ENCODE measurements at places on chromosomes 3 and 15.

GRCh38 chr3:105826778-105827634 lies 41.8 kb downstream of the CBLB start:
- H3K27me3 ChIP-seq, result no peaks in the 10 kb centered on the region
- no peaks in the 10 kb centered on the region for H3K36me3 ChIP-seq
- no peak overlapping the region for H3K4me3 ChIP-seq

GRCh38 chr15:86489981-86490380 lies 410.3 kb downstream of the AGBL1 start:
- H3K27ac ChIP-seq, result no peak overlapping the region
- H3K4me1 ChIP-seq, result no peaks in the 10 kb centered on the region
- DNase-seq, result no peak

DNA sequence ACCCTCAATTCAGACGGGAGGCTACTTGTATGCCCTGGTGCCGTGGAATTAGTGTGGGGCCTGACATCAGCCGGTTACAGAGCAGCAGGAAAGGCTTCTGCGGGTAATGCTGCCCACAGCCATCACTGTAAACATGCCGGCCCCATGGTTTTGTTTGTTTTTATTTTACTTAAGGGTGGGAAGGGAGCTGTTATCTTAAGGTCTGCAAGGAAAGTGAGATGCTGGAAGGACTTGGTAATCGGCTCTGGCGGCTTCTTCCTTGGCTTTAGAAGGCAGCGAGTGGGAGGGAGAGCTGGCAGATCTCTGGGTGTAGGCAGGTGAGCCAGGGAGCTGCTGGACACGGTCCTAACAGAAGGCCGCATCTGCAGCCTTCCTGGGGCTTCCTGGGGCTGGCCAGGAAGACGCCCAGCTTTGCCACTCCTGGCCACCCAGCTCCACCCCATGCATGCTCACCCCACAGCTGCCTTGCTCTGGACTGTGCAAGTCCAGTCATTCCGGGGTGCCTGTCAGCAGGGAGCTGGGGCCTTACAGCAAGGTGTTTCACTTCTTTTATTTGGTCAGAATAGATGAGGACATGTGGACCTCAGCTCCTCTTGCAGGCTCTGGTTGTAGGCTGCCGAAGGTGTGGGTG lies 54.1 kb upstream of the FURIN start:
- no peaks in the 10 kb centered on the region for H3K27me3 ChIP-seq
- no peak for DNase-seq
- H3K36me3 ChIP-seq, result no peaks in the 10 kb centered on the region
- H3K27ac ChIP-seq, result no peak overlapping the region
- no peak overlapping the region for H3K4me3 ChIP-seq
- H3K4me1 ChIP-seq, result no peaks in the 10 kb centered on the region

DNA sequence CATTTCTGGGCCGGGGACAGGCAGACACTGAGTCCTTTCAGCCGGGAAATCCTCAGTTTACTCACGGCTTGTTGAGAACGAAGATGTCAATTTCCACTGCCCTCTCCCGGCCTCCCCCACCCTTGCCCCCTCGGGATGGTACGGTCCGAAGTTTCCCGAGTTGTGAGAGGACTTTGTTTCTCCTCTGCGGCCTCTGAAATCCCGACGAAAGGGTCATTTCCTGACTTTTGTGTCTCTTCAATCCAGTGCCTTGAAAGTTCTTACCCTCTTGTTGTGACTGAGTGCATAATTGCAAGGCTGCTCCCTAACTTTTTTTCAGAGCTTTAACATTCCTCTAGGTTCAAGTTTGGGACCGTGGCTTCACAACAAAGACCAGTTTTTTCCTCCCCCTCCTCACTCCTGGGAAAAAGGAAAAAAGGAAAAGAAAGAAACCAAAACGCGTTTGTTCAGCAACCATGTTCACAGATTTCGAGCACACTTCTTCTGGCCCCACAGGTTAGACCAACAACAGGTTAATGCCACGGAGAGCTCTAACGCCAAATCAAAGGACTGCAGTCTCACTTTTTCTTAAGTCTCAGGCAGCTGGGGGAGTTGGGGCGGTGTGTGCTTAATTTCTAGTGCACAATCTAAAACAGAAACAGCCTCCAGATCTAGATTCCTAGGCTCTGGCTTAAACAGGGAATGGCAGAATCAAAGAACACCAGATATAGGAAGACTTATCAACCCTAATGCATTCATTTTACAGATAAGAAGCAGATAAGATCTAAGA lies 138.9 kb downstream of the TMCO5A start:
- peak overlapping the region; percentile 94 for H3K27ac ChIP-seq
- no peaks in the 10 kb centered on the region for H3K36me3 ChIP-seq
- no peak for DNase-seq

- H3K27me3 ChIP-seq, result no peaks in the 10 kb centered on the region
- no peak for DNase-seq
- H3K27ac ChIP-seq, result no peak overlapping the region
- H3K36me3 ChIP-seq, result peaks cover 4% of the 10 kb centered on the region
Measured at GRCh38 chr3:127800508-127800907, 21.8 kb downstream of the MGLL start.

GRCh38 chr15:57604507-57604906 lies 12.8 kb downstream of the MYZAP start:
- H3K27ac ChIP-seq, result no peak overlapping the region
- no peak overlapping the region for H3K4me3 ChIP-seq
- H3K36me3 ChIP-seq, result no peaks in the 10 kb centered on the region

Data from ascending aorta (tissue), 2 donors.